ENCODE measurements at places on chromosomes 12 and 14.

- no peak for DNase-seq
Measured at GRCh38 chr14:105323663-105324062, 9.1 kb downstream of the PACS2 start.

DNA sequence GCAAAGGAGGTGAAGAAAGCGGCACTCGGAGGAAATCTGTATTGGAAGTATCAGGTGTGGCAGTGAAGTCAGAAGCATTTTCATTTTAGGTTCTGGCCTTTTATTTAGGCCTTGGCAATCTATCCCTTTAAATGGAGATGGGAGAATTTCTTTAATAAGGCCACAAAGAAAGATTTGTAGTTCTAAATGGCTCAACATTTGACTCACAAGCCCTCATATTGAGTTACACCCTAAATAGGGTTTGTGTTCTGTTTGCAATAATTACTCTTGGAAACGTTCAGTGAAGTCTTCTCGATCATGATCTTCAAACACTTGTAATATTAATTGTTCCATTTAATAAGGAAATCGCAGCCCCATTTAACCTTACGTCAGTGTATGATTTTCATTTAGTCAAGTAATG is 25.3 kb upstream of the TMEM260 start:
- DNase-seq: no peak

DNA sequence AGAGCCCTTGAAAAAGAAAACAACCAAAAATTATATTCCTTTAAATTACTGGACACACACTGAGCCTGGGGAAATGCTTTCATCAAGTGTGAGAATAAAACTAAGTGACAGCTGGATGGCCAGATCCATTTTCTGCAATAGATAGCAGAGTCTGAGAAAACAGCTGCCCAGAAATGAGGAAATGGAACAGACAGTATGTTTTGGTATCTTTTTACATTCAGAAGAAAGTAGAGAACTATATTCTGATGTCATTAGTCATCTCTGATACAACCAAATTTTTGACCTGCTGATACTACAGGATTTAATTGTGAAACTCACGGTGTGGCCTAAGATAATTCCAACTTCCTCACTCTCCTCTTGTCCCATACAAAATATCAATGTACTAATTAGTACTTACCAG is 78.2 kb downstream of the HMGA2 start:
- DNase-seq: no peak

DNA sequence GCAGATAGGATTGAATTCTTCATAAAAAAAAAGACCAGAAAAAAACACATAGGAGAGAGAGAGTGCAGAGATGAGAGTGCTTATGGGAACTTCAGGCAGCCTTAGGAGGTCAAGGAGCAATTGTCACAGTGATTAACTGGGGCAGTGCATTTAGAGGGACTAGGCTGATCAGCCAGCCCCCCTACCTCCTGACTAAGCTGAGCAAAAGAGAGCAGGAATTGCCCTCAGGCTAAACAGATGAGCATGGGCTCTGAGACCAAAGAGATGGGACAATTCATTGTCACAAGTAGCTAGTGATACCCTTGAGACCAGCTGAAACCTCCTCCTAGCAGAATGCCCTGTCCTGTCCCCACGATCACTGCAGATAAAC is 124.0 kb downstream of the BTG1 start:
- no peak for DNase-seq

GRCh38 chr14:100048786-100049185 is 16.4 kb upstream of the EVL start:
- no peak for DNase-seq

DNA sequence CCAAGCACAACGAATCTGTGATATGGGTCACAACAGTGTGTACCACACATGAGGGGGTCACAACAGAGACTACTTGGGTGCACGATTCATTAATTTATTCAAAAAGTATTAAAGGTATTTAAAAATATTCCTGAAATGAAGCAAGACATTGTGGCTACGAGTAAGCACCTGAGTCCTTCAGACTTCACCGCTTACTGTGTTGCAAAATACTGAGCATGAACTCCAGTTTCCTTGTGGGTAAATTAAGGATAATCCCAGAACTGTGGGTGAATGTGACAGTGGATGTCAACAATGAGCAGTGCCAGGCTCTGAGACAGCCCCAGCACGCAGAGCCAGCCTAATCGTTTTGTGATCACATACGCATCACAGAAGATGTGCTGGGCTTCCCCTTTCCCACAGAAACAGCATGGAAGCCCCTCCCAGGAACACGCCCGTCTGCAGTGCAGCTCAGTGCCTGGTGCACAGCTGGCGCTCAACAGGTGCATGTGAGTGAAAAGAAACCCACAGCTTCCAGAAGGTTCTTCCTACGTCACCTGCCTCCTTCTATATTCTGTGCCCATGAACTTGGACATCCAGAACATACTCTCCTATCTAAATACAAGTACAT is 29.1 kb downstream of the CDC42BPB start:
- no peak for DNase-seq

GRCh38 chr12:27257104-27257843 is 13.2 kb downstream of the STK38L start:
- no peak for DNase-seq

GRCh38 chr12:78470354-78471195 is 394.0 kb upstream of the SYT1 start:
- peak; percentile 2 for DNase-seq

GRCh38 chr14:71202881-71203280 is 295.6 kb downstream of the PCNX1 start:
- no peak for DNase-seq

GRCh38 chr12:51714666-51715065 is 123.6 kb downstream of the SCN8A start:
- no peak for DNase-seq

- DNase-seq: peak; percentile 59
Measured at GRCh38 chr14:104800771-104801519, at the start of gene ZBTB42. TSS of gene ZBTB42 (plus strand) at chr14:104801101. CDS start at chr14:104801198, 97 bp downstream.

GRCh38 chr14:76324133-76324532 is 51.8 kb upstream of the ESRRB start:
- DNase-seq: no peak

- DNase-seq: no peak
Measured at GRCh38 chr14:44036248-44036647, 470.8 kb downstream of the FSCB start.

DNA sequence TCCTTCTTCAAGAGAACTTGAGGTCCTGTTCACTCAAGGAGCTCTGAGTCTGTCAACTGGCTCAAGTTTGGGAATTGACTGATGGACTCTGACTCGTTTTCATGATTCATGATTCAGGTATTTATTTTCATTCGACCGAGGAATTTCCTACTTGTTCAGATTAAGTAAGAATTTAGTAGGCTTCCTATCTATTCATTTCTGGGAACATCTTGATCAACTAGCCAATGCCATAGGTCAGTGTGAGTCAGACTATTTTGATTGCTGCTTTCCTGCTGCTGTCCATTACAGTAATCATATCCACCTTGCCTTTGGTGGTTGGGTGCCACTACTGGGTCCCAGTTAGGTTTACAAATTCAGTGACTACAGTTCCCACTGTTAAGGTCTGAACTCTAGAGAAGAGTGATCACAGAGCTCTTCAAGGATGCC is 6.1 kb downstream of the FAM186A start:
- DNase-seq: no peak

DNA sequence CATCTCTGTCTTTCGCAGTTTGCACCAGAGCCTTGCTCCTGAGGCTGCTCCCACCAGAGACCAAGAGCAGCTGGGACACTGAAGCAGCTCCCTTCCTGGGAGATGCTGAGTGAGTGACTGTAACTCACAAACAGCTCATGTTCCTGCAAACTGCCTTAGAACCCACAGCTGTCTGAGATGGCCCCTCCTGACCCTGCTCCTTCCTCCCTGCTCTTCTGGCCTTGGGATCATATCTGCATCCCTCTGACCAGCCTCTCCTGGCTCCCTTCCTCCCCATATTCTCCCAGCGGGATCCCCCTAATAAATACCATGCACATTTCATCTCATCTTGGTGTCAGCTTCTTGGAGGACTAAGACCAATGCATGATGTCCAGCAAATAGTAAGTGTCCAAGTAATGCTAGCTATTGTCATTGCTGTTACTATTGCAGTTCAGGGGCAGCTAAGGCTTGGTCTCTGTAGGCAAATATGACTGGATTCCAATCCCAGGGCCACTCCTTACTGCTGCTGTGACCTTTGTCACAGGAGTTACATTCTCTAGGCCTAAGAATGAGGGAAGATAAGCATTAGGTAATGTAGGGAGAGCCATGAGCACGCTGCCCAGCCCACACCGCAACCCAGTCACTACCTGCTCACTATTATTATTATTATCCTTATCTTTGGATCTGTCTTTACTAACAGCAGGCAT is 47.9 kb downstream of the SYNE3 start:
- DNase-seq: no peak

DNA sequence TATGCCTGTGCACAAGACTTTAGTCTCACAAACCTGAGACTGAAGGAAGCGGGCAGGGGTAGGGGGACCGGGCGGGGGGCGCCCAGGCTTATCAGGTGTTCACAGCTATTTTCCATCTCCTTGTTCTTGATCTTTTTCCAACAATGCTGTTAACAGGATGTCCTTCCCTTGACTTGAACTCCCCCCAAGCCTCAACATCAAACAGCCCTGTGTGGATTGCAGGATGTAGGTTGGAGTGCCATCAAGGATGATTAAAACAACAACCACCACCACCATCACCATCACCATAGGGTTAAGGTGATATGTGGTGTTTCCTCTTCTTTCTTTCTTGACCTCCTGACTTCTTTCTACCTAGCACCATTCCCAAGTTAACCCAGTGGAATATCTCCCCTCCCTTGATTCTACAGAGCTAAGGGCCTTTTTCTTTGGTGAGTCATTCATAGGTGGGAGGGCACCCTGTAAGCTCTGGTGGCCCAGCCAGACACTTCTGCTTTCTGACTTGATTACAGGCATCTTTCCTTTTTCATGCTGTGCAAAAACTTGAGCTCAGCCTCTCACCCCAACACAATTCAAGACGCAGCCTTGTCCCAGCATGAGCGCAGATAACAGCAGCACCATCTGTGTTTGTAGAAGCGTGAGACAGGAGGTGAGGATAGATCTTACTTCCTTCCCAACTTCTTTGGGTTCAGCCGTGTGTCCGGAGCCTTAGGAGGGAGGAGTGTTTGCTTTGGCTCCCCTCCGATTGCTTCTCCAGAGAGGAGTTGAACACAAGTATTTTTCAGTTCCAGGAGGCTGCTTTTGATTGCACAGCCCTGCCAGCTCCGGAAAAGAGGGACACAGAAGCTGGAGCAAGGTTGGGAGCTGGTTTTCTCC is 26.8 kb downstream of the FLVCR2 start:
- no peak for DNase-seq

DNA sequence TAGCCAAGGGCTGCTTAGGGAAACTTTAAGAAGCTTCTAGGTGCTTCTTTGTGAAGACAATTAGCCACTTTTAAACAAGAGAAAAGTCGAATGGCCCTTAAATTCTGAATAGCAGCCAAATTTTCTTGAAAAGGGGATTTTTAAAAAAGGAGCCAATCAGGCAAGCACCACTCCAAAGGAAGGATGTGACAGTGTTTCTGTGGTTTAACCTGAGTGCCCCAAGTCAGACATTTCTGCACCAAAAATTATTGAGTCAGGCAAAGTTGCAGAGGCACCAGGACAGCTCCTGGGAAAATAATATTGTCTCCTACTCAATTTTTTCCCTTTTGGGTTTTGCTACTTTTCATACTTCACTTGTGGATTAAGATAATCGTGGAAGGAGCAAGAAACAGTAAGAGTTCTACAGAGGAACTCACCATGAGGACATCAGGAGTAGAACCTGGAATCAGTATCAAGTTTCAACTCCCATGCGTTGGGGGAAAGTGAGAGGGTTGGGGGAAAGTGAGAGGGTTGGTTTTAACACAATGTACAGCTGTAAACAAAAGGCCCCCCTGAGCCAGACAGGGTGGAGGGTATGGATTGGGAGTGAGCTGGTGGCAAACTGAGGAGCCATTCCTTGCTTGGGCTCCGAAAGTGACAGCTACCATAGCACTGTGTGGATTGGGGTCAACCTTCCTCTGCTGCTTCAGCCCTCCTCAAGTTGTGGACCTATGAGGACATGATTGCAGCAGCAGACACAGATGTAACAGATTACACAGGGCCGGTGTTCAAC is 90.8 kb downstream of the SLC38A1 start:
- no peak for DNase-seq

DNA sequence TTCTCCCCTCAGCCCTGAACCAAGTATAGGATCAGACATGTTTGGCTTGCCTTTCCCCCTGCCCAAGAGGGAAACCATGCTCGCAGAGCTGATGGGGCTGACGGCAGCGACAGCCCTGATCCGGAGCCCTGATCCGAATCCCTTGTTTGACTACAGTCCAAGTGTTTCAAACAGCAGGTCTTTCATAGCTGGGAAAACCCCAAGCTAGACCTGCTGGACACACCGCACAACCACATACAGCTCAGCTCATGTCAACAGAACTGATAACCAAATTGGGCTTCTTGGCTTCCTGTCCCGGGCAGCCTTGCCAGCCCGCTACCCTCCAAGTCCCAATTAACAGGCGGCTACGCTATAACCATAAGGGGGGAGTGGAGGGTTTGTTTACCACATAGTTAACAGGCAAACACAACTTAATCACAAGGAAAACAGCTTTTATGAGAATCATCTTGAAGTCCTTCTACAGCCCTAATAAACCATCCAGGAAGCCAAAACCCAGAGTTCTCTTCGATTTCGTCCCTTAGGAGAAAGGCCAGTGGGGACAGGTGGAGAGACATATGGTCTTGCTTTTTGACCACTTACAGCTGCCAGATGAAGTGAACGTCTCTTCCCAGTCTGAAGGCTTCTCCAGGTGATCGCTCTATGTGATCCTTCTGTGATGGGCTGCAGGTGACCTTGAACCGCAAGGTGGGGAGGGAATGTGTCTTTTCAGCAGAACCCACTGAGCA is 64.5 kb upstream of the MANSC4 start:
- no peak for DNase-seq

DNA sequence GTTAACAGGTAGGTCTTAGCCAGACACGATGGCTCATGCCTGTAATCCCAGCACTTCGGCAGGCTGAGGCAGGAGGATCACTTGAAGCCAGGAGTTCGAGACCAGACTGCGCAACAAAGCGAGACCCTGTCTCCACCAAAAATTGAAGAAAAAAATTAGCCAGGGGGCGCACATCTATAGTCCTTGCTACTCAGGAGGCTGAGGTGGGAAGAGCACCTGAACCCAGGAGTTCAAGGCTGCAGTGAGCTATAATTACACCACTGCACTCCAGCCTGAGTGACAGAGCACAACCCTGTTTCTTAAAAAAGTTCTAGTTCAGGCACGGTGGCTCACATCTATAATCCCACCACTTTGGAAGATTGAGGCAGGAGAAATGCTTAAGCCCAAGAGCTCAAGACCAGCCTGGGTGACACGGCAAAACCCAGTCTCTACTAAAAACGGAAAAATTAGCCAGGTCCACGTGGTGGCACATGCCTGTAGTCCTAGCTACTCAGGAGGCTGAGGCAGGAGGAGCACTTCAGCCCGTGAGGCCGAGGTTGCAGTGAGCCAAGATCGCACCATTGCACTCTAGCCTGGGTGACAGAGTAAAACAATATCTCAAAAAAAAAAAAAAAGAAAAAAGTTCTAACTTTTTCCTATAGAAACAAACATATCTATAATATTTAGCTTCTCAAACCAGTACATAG is 9.1 kb downstream of the BAZ1A start:
- DNase-seq: no peak
